ENCODE measurements at places on chromosomes 4 and X. TPM values are rescaled to one million over a fixed set of nuclear protein-coding genes. Genes with fewer than 3 reads are reported as not detected.

Gene MAPK10
- 2.4 TPM for total RNA-seq

Gene MAGEB1
- not detected for total RNA-seq

Gene BEND2
- 0.09 TPM for total RNA-seq

Gene IL1RAPL1
- 0.33 TPM for total RNA-seq

Gene HSFX1
- 0.19 TPM for total RNA-seq

Gene CFAP47
- total RNA-seq, result not detected

Gene MFAP3L
- total RNA-seq, result 102 TPM

Gene ODAM
- total RNA-seq, result 0.28 TPM

DNA sequence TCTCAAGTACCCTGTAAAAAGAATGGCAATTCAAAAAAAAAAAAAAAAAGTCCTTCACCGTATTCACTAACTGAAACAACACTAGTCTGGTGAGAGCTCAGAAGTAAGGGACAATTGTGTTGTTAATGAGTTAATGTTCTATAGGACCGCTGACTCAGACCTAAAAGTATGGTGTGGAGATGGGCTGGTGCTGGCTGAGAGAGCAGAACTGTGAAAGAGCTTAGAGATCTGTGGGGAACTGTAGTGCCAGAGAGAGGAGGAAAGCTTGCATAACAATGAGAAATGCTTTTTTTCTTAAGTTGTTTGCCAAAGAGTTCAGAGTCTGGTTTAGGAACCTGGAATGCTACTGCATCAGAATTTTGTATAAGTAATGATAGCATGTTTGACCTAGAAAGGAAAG is 65.1 kb downstream of the LHFPL1 start:
- DNase-seq, result no peak

DNA sequence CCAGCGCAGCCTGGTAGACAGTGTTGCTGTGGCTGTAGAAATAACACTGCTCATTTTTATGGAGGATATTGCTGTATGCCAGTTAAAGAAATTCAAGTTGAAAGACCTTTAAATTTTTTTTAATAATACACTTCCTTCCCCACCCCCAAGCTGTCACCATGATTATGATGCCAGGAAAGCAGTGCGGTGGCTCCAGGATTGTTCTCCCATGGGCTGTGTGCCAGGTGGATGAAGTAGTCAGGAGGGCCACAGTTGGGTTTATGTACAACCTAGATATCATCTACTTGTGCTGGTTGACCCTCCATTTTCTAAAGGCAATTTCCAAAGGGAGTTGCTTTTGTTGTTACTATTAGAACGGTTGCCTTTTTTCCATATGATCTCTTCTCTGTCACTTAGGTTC is 136.6 kb downstream of the AFF1 start:
- DNase-seq, result no peak

DNA sequence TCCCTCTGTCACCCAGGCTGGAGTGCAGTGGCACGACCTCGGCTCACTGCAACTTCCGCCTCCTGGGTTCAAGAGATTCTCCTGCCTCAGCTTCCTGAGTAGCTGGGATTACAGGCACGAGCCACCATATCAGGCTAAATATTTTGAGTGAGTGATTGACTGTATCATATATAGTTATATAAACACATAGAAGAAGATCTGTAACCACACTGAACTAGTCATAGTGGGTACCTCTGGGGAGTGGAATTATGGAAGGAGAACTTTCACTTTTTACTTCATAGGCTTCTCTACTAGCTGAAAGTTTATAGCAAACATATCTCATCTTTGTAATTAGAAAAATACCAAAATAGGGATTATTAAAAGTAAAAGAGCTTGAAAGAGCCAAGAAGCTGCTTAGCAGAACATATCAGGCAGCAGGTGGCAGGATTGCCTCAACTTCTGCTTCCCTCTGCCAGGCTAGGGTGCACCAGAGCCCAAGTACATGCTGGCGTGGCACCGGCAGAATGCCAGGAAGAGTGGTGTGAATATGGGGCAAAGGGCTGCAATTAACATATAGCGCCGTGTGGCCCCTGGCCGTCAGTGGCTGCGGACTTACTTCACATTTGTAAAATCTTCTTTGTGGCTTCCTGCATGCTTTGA is 39.5 kb upstream of the CD40LG start:
- DNase-seq, result no peak

GRCh38 chr4:31360786-31361185 is 640.6 kb downstream of the PCDH7 start:
- no peak for DNase-seq

DNA sequence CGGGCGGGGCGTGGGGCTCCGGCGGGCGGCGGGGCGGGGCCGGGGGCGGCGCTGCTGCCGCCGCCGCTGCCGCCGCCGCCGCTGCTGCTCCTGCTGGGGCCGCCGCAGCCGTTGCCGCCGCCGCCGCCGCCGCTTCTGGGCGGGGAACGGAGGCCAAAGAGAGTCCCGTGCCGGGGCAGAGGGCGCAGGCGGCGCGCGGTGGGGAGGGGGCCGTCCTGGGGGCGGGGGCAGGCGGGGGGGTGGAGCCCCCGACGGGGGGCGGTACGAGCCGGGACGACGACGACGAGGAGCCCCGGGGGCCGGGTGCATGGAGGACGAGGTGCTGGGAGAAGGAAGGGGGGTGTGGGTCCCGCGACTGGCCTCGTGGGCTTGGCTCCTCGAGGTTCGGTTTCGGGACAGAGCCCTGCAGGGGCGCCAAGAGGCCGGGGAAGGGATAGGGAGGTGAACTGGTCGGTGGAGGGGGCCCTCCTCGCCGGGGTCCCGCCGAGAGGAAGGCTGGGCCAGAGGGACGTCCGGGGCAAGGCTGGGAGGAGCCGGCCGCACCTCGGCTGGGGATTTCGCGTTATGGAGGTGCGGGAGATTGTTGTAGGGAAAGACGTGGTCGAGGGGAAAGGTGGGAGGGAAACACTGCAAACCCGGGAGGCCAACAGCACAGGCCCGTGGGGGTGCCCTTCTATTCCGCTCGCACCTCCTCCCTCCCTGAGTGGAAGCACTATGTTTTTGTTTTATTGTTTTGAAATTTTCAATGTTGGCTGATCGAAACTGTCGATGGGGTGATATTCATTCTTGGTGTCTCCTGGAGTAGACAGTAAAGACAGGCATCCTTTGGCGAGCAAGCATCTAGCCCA is 1.9 kb downstream of the BCORL1 start:
- DNase-seq, result no peak
